ENCODE measurements at places on chromosomes 12 and 14.
A peak's percentile ranks its signal among the peaks of the same experiment; 100 is the strongest.

- no peak for DNase-seq
Observed at GRCh38 chr12:124302241-124302806, 7.4 kb downstream of the RFLNA start.

GRCh38 chr14:33810308-33810707 lies 140.6 kb downstream of the EGLN3 start:
- no peak for DNase-seq

DNA sequence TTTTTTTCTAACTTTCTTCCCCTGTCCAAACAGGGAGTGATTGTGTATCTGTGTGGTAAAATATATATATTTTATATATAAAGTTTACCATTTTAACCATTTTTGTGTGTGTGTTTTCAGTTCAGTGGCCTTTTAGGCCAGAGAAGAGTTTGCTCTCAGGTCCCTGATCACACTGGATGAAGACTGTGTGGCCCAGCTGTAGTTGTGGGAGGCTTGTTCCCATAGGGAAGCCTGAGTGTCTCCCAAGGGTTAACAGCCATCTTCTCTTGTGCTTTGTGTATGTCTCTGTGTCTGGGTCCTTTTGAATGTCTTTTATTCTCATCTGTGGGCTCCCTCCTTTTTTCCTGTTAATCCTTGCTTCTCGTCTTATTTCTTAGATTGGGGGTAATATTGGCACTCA lies 23.4 kb downstream of the CGRRF1 start:
- DNase-seq: no peak

- no peak for DNase-seq
Observed at GRCh38 chr12:49403971-49404450, 36.7 kb downstream of the SPATS2 start.

DNA sequence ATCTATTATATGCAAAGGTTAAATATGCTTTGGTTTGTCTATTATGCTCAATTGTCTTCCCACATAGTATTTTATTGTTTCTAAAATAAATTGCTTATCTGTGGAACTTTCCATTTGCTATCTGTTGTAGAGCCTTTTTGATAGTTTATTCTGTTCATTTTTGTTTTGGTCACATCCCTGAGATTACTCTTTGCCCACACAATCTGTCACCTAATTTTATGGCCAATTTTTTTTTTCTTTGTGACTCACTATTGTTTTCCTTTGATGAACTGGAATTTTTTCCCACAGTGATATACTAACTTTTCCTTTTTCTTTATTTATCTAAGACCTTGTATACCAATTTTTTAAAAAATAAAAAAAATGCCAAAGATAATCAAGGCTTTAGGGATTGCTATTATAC lies 61.1 kb downstream of the RASSF9 start:
- DNase-seq: no peak

GRCh38 chr12:103571286-103571685 lies 15.8 kb upstream of the STAB2 start:
- peak; percentile 4 for DNase-seq

GRCh38 chr14:23639891-23640523 lies 3.8 kb downstream of the DHRS2 start:
- no peak for DNase-seq

DNA sequence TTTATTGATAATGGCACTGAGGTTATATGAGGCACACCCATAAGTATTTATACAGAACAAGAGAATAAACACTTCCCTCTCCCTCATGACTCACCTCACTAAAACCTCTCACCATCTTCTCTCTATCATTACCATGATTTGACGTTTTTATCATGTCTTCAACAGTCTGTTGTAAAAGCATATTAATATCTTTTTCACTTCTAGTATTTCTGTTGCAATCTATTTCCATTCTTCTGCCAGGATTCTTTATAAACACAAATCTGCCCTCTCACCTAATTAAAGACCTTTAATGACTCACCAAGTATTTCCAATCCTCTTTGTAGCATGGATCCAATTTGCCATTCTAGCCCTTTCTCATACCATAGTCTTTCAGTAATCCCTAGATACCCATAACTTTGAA lies 527.7 kb downstream of the SLC16A7 start:
- no peak for DNase-seq

GRCh38 chr14:81449114-81449513 lies 49.0 kb upstream of the STON2 start:
- DNase-seq: peak; percentile 41

DNA sequence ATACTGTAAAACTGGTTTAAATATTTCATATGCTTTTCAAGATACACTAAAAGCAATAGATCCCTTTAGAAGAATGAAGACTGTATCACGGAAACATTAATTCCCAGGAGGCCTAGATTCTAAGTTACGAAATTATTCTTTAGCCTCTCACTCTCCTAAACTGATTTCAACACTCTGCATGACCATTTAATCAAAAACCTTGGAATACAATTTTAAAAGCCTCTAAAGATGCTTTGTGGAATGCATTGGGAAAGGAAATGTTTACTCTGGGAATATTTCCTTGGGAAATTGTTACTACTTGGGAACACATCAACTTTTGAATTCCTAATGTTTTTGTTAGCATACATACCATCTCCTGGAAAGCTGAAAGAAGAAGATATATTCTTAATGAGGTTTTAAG lies 255.7 kb upstream of the FAR2 start:
- DNase-seq: no peak

DNA sequence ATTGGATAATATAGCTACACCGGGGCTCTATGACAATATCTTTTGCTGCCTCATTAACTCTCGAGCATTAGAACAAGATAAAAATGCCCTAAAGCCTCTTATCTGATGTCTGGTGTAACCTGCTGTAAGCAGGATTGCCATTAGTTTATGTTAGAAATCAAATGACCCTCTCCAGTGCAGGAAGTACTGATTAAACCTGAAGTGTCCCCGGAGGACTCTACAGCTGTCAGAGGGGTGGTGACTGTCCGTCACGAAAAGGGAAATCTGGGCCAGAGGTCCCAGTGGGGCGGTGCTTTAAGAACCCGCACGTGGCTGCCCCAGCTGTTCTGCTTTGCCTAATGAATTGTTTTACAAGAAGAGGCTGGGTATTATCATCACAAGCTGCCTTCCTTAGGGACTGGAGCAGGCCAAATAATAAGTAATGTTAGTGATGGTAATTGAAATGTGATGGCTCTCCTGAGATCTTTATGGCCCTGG lies 55.7 kb downstream of the LIN52 start:
- DNase-seq: peak; percentile 22

GRCh38 chr12:62911286-62911685 lies 23.7 kb downstream of the PPM1H start:
- no peak for DNase-seq

GRCh38 chr12:88698471-88698870 lies 118.2 kb upstream of the KITLG start:
- no peak for DNase-seq

DNA sequence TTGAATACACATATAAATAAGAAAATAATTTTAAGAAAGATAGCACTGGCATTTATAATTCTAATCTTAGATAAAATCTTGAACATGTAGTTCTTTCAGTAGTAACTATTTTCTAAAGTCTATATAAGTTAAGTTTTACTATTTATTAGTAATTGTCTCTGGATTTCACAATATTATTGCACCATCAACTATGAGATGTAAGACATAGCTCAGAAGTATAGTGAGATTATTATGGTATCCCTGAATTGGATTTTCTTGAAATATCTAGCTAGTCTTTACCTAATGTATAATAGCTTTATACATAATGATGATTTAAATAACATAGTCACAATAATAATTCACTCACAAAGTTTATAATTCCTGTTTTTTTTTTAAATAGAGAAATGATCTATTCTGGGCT lies 6.7 kb downstream of the CLEC12A start:
- DNase-seq: no peak

GRCh38 chr14:22177870-22178269 lies 411.2 kb downstream of the DAD1 start:
- no peak for DNase-seq

DNA sequence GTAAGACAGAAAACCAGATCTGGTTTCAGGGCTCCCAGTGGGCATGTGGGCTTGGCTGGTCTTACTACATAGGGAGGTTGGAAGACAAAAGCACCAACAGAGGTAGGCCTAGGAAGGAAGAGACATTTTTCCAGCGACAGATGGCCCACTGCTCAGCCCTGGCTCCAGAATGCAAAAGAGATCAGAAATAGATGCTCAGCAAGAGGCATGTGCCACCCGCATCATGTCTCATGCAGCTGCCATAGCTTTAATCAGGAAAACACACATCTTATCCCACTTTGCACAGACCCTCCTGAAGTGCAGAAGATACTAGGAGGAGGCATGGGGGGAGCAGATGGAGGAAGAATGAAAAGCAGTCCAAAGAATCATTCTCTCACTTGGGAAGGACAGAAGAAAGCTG lies 25.3 kb downstream of the VASH1 start:
- no peak for DNase-seq

- DNase-seq: no peak
Observed at GRCh38 chr12:130818272-130818634, 20.8 kb downstream of the STX2 start.

- no peak for DNase-seq
Observed at GRCh38 chr14:75820761-75821160, 159.7 kb downstream of the TTLL5 start.

GRCh38 chr12:26857465-26858176 lies 24.6 kb upstream of the ITPR2 start:
- no peak for DNase-seq

DNA sequence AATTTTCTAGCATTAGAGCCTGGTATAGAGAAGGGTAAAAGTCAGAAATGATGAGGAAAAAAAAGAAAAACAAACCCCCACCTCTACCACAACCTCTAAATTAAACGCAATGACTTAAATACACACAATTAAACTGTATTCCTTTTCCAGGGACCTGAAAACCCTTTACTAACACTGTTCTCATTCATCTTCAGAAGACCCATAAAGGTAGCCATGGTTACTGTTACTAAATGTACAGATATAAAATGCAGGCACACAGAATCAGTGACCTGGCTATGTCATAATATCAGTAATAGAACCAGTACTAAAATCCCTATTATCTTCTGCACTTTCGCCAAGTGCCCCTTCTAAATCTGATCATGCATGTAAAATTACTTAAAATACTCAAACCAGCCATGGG lies 1.4 kb downstream of the ACIN1 start:
- no peak for DNase-seq

DNA sequence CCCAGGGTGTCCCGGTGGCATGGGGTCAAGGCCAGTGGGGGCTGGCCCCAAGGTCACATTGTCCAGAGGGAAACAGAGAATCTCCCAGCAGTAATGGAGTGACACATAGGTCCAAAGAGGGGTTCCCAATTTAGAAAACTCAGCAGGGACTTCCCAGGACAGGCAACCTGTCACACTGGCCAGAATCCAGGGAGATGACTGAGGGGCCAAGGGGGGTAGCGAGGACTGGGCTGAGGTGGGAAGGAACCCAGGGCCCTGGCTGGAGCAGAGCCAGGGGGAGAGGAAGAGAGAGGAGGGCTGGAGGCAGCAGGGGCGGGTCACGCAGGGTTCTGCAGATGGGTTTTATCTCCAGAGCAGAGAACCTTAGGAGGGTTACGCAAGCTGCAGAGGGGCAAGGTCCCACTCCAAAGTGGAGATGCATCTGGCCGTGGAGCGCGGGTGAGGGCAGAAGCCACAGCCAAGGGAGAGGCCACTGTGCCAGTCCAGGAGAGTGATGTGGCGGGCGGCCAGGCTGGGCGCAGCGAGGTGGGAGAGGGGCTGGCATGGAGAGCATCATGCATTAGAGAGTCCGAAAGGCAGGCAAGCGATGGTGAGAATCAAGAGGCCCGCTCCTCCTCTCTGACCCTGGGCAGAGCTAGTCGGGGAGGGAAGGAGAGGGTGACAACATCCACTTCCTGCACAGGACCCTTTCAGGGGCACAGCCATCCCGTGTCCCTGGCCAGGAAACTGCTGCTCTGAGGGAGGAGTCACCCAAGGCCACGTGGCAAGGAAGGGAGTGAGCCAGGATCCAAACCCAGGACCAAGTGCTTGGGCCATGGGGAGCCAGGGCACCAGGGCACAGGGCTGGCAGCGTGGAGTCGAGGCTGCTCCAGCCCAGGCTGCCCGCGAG lies 29.0 kb downstream of the NCOR2 start:
- DNase-seq: no peak

All from pons (tissue), 1 donor.